EH (cell line): ENCODE measurements at places on chromosomes 11 and 22.

- peak; percentile 82 for DNase-seq
Observed at GRCh38 chr22:43126501-43127165, 16.1 kb downstream of the BIK start.

DNA sequence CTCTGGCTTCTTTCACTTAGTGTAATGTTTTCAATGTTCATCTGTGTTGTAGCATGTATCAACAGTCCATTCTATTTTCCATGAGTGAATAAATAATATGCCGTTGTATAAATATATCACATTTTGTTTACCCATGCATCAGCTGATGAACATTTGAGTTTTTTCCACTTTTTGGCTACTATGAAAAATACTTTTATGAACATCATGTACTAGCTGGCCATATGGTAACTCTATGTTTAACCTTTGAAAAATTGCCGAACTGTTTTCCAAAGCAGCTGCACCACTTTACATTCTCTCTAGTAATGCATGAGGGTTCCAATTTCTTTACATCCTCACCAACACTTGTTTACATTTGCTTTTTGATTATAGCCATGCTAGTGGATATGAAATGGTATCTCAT, 59.8 kb upstream of the FAR1 start:
- DNase-seq = no peak

DNA sequence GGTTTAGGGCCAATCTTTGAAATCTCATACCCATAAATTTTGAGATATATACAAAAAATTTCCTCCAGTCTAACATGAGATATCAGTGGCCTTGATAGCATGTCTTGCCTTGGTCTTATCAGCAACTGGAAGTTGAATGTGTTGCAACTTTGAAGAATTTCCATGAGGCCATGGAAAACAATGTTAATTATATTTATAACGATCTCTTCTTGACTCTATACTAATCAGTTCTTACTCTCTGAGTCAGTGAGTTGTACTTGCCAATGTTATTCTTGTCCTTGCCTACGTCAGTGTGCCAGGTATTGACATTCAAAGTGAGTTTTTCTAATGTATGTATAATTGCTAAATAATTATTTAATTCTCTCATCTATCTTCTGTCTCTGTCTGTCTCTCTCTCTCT, 535.1 kb downstream of the KCNA4 start:
- DNase-seq = no peak

DNA sequence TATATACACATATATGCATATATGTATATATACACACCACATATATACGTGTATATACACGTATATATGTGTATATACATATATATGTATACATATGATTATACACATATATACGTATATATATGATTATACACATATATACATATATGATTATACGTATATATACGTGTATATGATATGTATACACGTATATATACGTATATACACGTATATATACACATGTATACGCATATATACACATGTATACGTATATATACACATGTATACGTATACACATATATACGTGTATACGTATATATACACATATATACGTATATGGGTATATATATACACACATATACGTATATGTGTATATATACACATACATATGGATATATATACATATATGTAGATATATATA, 62.1 kb upstream of the HMGXB4 start:
- no peak for DNase-seq

DNA sequence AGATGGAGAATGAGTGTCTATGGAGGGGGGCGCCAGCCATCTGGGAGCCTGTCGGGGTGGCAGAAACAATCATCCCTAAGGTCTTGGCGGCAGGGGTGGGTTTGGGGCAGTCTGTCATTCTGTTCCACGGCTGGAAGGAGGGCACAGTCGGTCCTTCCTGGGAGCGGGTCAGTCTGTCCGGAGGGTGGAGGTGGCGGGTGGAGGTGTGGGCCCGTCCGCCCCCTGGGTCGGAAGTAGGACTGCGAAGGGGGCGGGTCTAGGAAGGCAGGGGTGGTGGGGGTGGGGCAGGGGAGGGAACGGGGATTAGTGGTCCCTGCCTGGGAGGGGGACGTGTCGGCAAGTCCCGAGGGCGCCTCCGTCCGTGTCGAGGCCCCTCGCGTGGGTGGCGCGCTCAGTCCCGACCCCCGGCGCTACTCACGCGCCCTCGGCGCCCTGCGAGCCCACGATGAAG, 461 bp downstream of the TBC1D10A start:
- DNase-seq = peak; percentile 43

GRCh38 chr11:119729951-119730613, 1.1 kb upstream of the NECTIN1 start:
- peak; percentile 86 for DNase-seq

- DNase-seq = no peak
Observed at GRCh38 chr22:43990044-43990443, 34.1 kb upstream of the PARVB start.

GRCh38 chr11:124313131-124313530, 618 bp downstream of the OR8D1 start:
- DNase-seq = no peak

- no peak for DNase-seq
Observed at GRCh38 chr11:43243927-43244326, 67.9 kb upstream of the API5 start.

DNA sequence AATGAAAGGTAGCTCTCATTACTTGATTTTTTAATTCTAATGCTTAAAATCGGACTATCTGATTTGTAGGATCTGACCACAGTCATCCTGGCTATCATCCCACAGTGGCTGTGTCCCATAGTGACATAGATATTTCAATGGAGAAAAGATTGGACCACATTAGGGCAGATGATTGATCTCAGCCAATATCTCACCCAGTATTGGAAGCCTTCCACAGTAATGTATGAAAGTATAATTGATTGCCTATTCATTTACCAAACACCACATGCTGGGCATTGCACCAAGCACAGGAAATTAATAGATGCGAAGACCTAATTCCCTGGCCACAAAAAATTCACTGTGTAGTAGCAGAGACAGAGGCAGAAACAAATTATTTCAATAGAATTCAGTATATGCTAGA, 37.6 kb downstream of the FZD4 start:
- no peak for DNase-seq

DNA sequence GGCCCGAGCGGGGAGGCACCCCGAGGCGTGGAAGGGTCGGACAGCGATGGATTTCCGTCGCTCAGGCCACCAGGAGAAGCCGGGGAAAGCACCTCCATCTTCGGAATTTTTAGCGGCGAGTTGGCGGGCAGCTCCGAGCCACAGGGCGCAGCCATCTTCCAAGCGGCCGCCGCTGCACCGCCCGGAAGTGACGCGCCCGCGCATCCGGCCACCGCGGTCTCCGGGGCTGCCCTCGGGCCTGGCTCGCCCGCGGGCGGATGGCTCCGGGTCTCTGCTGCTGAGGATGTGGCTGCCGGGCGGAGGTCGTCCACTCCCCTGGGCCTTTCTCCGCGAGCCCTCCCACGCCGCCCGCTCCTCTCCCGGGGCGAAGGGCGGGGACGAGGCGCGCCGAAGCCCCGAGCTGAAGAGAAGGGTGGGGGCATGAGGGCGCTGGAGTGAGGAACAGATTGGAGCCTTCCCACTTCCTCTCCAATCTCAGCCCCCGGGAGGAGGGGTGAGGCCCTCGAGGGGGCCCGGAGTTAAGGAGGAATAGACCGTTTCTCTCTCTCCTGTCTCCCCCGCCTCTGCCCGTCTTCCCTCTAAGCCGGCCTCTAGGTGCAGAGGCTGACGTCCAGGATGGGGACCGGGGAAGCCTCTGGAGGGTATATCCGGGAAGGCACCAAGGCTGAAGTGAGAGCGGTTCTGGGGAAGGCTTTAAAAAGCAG, at the start of gene MSANTD2:
Gene MSANTD2 (minus strand): TSS at position 181 of the 704 bp plus-strand sequence. CDS start 26 bp downstream, at position 155.
- peak; percentile 76 for DNase-seq

- DNase-seq = no peak
Observed at GRCh38 chr11:78741741-78742140, 167.1 kb upstream of the NARS2 start.

GRCh38 chr22:24810043-24810749, 4.2 kb downstream of the SGSM1 start:
- peak; percentile 10 for DNase-seq

- DNase-seq = peak; percentile 94
Observed at GRCh38 chr11:9760193-9760575, 96.3 kb downstream of the SWAP70 start.

DNA sequence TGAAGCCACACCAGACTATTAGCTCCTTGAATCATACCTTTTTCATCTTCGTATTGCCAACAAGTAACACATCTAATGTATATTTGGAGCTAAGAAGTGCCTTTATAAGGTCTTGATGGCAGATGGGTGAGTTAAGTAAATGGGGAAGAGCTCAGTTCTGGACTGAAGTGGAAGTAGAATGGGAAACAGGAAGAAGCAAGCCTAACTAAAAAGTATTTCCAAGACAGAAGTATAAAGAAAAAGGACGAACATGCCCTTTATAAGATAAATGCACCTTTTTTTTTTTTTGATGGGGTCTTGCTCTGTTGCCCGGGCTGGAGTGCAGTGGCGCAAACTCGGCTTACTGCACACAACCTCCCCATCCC, 14.5 kb downstream of the CRTAM start:
- no peak for DNase-seq

- no peak for DNase-seq
Observed at GRCh38 chr11:116519499-116519898, 253.3 kb downstream of the BUD13 start.

DNA sequence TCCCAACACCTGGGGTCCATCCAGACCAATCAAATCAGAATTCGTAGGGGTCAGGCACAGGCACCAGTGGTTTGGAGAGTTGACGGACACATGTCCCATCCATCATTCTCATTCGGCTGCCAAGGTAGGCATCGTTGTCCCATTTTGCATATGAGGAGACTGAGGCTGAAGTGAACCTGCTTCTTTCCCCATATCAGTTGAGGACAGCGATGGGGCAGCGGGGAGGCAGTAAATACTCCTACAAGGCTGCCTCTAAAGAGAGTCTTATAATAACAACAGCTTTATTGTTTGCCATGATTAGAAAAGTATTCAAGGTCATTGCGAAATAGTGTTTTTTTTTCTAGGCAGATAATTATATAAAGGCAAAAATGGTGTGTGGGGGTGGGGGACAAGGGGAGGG, 1.6 kb upstream of the BEST1 start:
- no peak for DNase-seq

DNA sequence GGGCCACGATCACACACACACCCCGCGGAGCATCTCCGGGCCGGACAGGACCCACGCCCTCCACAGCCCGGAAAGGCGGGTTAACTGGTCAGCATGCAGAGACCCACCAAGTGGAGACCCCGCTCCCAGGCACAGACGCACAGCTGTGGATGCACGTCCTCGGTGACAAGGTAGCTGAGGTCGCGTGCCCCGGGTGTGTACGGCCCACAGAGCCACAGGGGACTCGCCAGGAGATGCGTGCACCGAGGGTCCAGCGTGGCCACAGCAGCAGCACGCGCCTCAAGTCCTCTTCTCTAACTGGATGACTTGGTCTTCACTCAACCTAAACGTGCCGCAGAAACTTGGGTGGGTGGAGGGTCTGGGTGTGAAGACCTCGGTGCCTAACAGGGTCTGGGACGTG, 5.5 kb downstream of the H19 start:
- DNase-seq = no peak

DNA sequence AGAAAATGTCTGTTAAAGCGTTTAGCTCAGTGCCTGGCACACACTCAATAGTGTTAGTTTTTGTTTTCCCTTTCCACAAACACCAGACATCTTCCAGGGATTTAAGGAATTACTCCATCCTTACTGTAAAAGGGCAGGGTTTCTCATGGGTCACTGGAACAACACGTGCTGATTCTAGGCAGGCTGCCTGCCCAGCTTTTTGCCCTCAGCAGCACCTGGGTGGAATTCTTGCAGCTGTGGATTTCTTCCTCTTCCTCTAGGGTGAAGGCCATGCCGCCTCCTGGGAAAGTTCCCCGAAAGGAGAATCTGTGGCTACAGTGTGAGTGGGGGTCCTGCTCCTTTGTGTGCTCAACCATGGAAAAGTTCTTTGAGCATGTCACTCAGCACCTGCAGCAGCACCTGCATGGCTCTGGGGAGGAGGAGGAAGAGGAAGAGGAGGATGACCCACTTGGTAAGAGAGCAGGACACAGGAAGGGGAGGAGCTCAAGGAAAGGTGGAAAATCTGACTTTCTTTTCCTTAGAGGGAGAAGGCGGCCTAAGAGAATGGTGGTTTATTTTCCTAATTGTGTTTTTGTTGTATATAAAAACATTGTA, 5.4 kb downstream of the HINFP start:
- no peak for DNase-seq

- no peak for DNase-seq
Observed at GRCh38 chr11:84430661-84431060, 1144.5 kb upstream of the CCDC90B start.

DNA sequence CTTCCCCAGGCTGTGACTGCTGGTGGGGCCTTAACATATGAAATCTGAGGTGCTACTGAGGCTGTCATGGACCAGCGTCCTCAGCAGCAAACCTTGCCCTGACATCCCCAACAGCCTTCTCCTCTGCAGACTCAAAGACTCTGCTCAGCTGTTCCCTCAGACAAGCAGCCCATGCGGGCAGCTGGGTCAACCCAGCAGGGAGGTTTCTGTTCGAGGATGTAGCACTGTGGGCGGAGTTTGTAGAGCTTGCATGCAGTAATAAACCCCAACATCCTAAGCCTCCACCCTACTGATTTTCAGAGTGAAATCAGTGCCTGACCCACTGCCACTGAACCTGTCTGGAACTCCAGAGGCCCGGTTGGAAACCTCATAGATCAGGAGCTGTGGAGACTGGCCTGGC, 88.8 kb upstream of the XKR3 start:
- DNase-seq = no peak

DNA sequence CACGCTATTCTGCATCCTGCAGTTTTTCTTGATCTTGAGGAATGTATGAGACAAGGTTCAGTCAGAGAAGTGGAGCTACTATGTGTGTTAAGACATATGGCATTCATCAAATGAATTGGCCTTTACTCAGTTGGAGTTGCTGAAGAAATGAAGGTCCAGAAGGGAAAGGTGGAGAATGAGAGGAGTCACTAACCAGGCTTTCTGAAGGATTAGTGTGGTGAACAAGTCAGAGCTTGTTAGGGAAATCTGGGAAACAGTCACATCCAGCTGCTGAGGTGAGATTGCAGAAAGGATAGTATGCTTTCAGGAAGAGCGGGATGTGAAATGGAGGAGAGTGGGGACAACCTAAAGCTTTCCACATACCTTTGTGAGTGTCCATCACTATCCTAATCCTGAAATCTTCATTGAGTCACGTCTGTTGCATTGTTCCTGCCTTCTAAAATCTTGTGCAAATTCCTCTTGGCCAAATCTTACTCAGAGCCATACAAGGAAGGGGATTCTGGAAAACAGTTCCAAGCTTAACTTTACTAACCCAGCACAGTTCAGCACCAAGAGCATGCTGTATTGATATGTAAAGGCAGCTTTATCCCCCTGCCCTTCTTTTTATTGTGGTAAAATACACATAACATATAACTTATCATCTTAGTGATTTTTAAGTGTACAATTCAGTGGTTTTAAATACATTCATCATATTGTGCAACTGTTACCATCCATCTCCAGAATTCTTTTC, 11.4 kb upstream of the PITPNB start:
- DNase-seq = no peak

- no peak for DNase-seq
Observed at GRCh38 chr11:79971255-79971654, 530.4 kb upstream of the TENM4 start.

DNA sequence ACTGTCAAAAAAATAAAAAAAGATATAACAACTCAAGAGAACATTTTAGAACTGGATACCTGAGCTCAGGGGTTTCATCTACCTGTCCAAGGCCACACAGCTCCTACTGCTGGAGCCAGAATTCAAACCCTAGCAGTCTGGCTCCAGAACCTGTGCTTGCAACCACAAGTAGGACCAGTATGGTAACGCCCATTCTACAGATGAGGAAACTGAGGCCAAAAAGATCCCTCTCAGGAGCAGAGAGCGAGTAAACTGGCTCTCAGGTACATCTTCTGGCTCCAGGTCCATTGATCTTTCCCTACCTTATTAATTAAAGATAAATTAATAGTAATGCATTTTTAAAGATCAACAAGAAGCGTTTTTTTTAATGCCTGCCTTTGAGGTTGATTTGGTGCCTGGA, 19.2 kb downstream of the P2RX3 start:
- DNase-seq = no peak
